ENCODE measurements at places on chromosomes 1 and 21.

DNA sequence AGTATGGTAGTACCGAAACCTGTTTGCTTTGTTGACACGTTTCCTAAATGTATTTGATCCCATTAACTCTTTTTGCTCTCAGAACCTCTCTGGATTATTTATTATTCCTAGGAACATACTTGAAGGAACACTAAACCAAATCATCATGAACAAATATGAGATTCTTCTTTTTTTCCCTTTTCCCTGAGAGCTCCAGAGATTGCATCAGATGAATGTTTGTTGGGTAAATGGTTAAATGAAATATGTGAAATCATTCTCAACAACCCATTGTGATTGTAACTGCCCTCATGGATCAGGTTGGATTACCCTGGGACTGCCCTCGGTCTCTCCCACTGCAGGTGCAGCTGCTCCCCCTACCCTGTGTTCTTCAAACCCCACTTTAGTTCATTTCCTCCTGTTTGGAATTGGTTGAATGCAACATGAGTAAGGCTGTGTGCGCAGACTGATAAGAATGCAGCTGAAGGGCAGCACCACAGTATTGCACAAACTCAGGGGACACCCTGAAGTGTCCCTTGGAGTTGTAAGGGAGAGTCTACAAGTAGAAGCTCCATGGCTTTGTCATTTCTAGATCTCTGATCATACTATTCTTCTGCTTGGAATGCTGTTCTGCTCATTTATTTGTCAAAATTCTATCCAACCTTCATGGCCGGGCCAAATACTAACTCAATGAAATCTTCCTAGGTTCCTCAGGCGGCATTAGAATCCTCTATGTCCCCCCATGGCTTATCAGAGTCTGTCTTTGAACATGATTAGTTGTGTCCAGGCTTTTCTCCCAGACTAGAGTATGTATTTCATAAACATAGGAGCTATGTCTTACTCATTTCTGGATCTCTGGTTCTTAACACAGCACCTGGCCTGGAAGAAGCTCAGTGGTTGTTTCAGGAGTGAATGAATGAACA lies 47.1 kb upstream of the NEK2 start:
- no peak for DNase-seq

- no peak for DNase-seq
Measured at GRCh38 chr21:40595806-40596205, 251.2 kb downstream of the DSCAM start.

DNA sequence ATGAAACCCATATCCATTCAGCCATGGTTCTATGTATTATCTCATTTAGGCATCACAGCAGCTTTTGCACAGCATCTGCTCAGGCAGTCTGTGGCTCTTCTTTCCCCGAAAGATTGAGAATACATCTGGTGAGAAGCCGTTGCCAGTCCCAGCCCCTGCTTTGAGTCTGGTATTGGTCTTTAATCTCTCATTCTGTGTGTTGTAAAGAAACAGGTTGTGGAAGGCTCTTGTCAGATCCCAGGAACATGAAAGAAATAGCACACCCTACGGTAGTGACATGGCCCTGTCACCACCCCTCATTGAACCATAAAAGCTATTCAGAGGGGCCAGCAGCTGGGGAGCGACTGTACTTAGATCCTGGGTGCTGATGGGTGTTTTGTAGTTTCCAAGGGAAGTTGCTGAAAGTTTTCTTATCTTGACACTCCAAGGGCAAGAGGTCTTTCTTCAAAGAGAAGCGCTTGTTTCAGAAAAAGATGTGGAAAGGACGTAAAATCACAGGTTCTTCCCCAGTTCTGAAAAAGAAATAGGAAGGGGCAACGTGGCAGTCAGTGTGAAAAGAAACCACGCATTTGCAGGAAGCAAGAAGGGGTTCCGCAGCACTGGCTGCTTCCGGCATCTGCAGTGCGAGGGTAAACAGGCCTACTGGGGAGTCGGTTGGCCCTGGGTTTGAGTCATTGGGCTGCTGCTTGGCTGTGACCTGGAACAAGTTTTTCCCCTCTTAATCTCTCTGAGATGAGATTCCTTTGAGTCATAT lies 145.0 kb downstream of the DHRS3 start:
- peak; percentile 84 for DNase-seq

- DNase-seq = no peak
Measured at GRCh38 chr1:43822040-43822690, 111.4 kb upstream of the ARTN start.

- DNase-seq = no peak
Measured at GRCh38 chr1:93631626-93632365, 49.8 kb downstream of the BCAR3 start.

DNA sequence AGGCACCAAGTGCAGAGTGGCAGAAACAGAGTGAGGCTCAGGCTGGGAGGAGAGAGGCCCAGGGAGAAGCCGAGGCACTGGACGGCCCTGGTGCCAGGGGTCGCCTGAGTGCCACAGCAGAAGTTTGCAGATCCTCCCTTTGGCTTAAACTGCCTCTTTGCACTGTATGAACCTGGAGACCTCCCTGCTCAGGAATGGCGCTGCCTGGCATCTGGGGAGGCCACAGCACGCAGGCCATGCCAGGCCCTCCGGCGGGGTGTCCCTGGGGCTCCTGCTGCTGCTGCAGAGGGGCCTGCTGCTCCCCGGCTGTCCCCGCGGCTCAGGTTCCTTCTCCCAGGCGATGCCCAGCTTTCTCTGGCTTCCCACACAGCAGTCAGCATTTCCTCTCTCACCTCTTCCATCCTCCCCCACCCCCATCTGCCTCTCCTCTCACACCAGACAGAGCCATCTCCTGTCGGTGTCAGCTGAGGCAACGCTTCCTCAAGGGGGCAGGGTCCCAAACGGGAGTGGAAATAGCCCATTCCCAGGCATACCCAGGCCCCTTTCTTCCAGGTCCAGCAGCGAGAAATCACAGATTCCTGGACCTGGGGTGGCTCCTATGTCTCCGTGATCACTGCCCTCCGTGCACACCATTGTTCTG lies 35.2 kb downstream of the SYT6 start:
- no peak for DNase-seq

GRCh38 chr1:27517907-27518718 lies 28.1 kb upstream of the WASF2 start:
- no peak for DNase-seq

- no peak for DNase-seq
Measured at GRCh38 chr1:6090996-6091822, 45.5 kb downstream of the KCNAB2 start.

DNA sequence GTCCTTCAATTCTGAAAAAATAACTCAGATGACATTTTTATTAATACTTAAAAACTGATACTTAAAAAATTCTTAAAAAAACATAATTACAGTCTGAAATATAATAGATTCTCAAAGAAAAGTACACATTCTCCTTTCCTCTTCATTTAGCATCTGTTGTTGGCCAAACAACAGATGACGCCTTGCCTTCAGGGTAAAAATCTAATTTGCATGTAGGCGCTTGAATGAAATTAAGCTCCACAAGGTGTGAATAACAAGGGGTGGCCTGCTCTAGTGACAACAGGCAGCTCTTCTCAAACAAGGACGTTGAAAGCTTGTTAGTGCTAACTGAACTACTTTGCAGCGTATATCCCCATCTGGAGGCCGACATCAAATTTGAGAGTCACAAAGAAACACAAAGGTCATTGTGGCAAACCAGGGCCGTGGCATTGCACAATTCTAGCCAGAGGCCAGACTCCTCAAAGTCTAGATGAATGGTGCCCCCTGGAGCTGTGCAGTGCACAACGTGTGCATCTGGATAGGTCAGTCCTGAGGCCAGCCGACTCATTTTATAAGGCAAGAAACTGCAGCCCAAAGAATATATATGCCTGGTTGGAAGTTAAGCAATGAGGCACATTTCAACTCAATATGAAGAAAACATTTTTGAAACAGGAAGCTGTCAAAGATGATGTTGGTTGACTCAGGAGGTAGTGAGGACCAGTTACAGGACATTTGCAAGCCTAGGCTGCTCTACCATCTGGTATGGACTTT lies 459.2 kb upstream of the RUNX1 start:
- DNase-seq = no peak

- DNase-seq = peak; percentile 16
Measured at GRCh38 chr1:234968451-234968850, 160.2 kb downstream of the TOMM20 start.

GRCh38 chr1:220791956-220792355 lies 5.2 kb downstream of the MTARC1 start:
- no peak for DNase-seq

DNA sequence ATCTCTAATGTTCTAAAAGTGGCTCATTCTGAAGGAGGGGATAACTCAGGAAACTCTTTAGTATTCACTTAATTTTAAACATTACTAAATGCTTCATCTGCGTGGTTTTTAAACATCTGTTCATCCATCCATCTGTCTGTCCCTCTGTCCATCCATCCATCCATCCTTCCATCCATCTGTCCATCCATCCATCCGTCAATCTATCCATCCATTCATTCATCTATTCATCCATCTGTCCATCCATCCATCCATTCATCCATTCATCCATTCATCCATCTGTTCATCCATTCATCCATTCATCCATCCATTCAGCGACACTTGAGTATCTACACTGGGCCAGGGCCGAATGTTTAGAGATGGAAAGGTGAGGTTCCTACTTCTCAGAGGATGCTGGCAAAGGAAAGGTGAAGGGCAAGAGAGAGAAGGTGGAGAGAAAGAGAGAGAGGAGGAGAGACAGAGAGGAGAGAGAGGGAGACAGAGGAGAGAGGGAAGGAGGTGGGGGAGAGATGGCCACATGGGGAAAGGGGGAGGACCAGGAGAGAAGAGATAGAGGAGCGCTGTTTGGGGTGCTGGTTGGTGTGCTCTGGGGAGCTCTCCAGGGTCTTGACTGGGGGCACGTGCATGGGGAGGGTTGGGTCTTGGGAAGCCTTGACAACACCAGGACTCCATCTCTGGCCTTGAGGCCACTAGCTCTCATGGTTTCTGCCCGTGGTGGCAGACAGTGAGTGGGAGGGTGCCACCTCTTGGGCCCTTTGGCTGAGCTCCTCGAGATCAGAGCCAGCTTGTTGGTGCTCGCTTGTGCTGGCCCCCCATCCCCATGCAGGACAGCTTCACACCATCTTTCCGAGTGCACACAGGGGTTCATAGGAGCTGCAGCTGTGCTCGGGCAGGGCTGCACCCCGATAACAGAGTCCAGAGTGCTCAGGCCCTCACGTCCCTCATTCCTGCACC lies 45.6 kb downstream of the ABCG1 start:
- DNase-seq = no peak

DNA sequence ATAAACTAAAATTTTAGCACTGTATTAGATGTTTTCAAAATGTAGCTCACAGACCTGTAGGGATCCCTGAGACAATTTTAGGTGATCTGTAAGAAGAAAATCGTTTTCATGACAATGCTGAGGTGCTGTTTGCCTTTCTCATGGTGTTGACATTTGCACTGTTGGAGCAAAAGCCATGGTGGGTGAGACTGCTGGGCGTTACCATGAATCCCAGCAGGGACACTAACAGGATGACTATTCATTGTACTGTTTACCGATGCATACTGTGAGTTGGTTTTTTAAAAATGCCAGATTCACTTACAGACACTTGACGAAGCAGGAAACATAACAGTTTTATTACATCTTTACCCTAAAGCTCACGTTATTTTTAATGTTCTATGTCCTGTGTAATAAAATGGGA lies 468.5 kb downstream of the PCP4 start:
- DNase-seq = no peak

GRCh38 chr1:67100833-67101232 lies 33.9 kb downstream of the C1orf141 start:
- DNase-seq = no peak

GRCh38 chr1:67836769-67837168 lies 3.5 kb upstream of the GNG12 start:
- DNase-seq = no peak

- peak; percentile 25 for DNase-seq
Measured at GRCh38 chr21:14453339-14454015, 70.5 kb upstream of the HSPA13 start.

DNA sequence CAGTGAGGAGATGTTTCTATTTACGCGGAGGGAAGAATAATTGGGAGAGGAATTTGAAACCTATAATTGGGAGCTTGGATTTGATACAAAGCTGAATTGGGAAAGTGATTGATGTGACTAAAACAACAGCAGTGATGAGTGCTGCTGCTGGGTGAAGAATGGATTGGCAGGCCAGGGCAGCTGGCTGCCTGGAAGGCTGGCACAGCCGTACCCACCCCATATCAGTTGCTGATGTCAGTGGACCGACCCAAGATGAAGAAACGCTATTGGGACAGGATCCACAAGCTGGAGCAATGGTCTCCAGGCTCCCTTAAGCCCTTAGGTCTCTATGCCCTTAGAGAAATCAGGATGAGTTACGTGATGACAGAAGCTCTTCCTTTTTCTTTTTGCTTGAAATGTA lies 47.4 kb downstream of the GRIK1 start:
- DNase-seq = no peak

GRCh38 chr1:47971385-47972160 lies 25.6 kb downstream of the TRABD2B start:
- DNase-seq = no peak

DNA sequence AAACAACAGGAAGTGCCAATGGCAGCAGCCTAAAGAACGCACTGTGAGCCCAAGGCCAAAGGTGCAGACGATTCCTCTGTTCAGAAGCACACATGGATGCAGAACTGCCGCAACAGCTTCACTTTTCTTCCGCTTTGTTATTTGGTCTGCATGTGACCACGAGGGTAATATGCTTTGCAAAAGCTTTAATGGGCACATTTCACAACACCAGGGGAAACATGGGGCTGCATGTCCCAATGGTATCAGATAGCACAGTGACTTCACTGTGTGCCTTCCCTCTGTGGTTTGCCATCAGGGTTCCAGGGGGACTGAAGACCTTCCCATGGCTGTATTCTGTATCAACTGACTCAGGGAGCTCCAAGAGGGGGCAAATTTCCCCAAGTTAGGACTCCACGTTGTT lies 28.3 kb downstream of the THAP3 start:
- no peak for DNase-seq

GRCh38 chr1:212608959-212609700 lies 569 bp downstream of the ATF3 start:
- DNase-seq = peak; percentile 62

- no peak for DNase-seq
Measured at GRCh38 chr21:40658311-40658710, 188.6 kb downstream of the DSCAM start.

GRCh38 chr1:65514041-65514440 lies 93.6 kb downstream of the LEPR start:
- DNase-seq = no peak

DNA sequence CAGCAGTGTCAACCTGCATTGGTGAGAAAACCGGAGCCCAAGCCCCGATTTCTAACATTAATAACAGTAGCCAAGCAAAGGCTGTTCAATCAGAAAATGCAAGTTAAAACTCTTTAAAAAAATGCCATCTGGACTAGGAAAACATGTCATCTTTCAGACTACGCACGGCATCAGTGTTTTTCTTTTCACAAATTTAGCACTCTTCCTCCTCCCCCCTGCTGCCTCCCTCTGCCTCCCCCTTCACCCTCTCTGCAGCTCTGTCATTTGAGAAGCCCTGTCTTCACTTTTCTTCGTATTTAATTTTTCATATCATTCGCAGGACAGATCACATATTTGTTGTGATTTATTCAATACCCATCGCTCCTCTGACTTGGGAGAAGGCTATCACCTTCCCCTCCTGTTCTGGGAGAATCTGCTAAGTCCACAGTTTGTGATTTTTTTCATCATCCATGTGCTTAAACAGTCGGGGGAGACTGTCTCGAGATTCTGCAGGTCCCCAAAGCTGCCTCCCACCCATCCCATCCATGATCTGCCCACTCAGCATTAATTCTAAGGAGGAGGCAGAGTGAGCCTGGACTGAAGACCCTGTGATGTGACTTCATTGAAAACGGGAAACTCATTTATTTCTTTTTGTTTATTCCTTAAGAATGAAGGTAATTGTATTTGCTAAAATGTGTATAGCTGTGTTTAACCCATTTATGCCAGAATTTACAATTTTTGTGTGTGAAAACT lies 84.8 kb downstream of the PROX1 start:
- DNase-seq = no peak

GRCh38 chr1:164137273-164137925 lies 421.6 kb upstream of the PBX1 start:
- no peak for DNase-seq

All from stimulated activated CD8-positive, alpha-beta memory T cell treated with anti-CD3 and anti-CD28 coated beads, Interleukin-4, amount 100 ng/mL, for 48 hours (primary cell).